Osteocyte (in vitro differentiated cells): ENCODE measurements at places on chromosomes 5 and 9.

- no peak for DNase-seq
Observed at GRCh38 chr9:97903177-97903576, 19.1 kb downstream of the TRMO start.

DNA sequence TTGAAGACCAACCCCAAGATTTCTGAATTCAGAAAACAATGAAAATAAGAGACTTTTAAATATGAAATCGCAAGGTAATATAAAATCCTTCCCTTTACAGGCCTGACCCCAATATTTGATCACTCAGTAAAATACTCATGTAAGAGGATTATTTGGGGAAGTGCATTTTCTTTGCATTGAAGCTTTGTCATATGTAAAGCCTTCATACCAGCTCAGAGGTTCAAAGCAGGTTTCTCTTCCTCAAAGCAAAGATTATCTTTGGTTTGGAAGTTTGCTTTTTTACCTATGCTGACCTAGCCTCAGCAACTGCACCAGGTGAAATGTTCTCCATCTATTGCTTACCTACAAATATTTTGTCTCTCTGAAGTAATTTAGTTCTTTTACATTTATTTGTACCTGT is 106.5 kb upstream of the PARP8 start:
- DNase-seq, result no peak

DNA sequence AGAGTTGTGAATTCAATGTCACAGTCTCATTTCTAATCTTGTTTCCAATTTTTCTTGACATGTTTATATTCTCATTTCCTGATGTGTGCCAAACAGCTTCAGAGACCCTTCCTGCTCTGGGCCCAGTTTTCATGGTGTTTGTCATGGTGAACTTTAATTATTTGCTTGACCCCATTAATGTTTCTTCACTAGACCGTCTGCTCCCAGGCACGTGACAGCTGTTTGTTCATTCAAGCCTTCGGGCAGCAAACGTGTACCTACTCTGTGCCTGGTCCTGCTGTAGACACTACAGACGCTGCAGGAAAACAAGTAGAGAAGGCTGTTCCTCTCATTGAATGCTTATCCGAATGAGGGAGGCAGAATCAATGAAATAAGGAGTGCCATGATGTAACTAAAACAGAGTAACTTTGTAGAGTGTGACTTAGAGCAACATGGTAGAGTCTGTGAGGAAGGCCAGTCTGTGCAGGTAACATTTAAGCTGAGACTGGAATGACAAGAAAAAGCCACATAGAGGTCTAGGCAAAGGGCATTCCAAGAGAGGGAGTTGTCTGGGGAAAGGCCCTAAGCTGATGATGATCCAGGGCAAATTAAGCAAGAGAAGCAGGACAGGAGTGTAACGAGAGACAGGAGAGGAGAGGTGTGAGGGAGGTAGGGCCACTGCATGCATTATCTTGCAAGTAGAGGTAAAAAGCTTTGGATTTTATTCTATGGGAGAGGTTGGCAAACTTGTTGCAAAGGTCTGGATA is 191.4 kb downstream of the SEMA5A start:
- DNase-seq, result no peak

DNA sequence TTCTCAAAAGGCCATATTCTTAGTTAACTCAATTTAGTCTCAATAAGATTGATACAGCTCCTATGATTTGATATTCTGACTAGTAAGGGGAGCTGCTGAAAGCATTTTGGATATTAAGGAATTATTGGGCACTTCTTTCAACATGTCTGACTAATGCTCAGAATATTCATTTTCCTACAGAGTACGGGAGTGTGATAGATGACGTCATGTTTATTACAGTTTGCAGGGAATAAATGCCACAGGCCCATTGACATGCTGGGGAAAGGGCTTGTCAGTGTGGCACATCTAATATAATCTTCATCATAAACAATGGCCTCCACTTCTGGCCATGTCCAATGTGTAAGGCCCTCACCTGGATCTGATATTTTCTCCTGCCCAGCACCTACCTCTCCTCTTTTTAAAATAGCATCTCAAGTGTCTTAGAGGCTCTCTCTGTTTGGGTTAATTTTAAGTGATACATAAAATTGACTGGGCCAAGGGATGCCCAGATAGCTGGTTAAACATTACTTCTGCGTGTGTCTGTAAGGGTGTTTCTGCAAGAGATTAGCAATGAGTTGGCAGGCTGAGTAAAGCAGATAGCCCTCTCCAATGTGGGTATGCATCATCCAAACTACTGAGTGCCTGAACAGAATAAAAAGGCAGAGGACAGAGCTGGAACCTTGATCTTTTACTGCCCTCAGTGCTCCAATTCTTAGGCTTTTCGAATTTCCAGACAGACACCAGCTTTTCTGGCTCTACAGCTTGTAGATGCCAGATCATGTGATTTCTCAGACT is 99.3 kb downstream of the SLC24A2 start:
- no peak for DNase-seq

- no peak for DNase-seq
Observed at GRCh38 chr9:131272212-131272611, 4.1 kb downstream of the FAM78A start.

DNA sequence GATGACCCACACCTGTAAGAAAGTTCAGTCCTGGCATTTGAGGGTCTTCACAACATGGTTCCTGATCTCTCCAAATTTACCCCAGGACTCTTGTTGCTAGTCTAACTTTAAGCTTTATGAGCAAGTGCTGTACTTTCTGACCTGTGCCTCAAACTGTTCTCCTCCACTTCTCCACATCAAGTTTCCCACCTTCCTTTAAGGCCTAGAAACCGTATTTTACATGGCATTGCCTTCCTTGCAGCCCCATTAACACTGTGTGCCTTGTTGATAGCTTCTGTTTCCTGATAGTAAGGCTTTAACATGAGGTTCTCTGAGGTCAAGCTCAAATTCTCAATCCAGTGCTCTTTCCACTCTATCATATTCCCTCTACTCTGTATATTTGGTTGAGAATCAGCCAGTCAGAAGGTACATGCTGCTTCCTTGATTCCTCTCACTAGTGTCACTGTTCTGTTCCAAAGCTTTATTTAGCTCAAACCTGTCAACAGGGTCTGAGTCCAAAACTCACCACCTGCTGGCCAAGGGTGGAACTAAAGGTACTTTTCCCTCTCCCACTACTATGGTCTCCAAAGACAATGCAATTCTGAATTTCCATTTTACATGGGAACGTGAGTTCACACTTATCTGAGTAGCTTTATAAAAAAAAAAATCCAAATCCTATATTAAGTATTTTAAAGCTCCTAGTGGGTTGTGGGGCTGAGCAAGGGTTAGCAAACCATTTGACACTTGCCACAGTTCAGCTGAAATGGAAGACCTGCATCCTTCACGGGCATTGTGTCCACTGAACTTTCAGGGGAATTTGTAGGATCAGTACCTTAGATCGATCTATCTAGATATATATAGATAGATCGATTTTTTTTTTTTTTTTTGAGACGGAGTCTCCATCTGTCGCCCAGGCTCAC is 21.1 kb downstream of the VCP start:
- DNase-seq, result no peak

DNA sequence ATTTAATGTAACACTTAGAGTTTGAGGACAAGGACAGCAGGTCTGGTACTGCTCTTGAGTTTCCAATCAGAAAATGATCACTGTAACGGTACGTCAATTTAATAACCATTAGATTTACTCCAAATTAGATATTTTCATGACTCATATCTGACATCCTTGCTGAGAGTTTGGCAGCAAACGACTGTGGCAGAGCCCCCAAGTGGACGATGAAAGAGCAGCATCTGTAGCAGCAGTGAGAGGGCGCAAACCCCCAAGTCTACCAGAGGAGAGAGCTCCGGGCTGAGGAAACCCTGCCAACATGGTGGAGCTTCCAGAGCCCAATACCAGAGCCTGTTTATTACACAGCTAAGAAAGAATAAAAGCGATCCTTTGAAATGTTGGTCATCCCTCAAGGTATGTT is 73.2 kb upstream of the EPB41L4A start:
- no peak for DNase-seq

GRCh38 chr5:72012906-72013305 is 94.4 kb upstream of the MAP1B start:
- DNase-seq, result no peak

DNA sequence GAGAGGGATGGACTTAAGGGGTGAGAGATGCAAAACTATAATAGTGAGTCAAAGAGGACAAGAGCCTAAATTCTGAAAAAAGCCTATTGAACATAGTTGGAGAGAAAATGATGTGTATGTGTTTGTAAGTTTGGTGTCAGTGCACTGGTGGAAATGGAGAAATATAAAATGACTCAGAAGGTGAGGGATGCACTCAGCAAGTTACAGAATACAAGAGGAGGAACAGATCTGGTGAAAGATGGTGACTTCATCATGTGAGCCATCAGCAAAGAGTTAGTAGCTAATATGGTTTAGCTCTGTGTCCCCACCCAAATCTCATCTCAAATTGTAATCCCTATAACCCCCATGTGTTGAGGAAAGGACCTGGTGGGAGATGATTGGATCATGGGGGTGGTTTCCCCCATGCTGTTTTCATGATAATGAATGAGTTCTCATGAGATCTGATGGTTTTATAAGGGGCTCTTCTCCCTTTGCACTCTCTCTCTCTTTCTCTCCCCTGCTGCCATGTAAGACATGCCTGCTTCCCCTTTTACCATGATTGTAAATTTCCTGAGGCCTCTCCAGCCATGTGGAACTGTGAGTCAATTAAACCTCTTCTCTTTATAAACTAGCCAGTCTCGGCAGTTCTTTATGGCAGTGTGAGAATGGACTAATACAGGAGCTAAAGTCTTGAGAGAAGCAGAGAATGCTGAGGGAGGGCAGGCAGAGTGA is 30.4 kb upstream of the FYB1 start:
- no peak for DNase-seq
